ENCODE measurements at places on chromosomes 2 and 18.

- DNase-seq, result no peak
Measured at GRCh38 chr2:128322715-128323554, 4.3 kb upstream of the HS6ST1 start.

DNA sequence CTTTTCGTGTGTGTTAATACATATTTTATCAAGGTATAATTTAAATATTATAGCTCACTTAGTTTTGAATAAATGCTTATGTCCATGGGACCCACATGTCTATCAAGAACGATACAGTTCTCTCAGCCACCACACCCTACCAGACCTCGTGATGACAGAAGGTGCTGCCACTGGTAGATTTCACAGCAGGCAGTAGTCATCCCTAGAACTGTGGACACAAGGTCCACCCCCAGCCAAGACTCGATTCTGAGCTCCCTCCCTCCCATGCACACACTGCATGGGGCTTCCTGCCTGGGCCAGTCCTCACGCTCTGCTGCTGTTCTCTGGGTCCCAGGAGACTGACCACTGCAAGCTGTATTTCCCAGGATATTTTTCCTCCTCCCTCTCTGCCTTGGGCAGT is 26.5 kb upstream of the CREB1 start:
- DNase-seq, result no peak

- DNase-seq, result no peak
Measured at GRCh38 chr18:13735681-13736080, 9.2 kb downstream of the RNMT start.

DNA sequence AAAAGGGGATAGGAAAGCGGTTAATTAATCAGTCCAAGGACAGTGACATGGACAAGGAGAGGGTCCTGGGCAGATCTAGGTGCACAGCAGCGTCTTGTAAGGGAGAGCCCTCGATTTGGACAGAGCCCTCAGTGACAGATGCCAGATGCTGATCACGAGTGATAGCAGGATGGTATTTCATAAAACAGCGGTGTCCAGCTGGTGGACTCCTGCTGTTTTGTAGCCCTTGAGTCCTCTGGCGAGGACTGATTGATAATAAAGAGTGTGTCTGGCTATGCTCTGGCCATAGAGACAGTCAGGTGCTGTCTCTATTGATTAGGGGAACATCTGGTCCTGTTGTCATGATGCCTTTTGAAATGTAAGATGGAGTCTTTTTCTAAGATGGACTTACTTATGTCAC is 180.7 kb downstream of the NCK2 start:
- no peak for DNase-seq

All from occipital lobe (tissue), 3 donors.